ENCODE measurements at places on chromosomes 5 and 9. TPM values are rescaled to one million over a fixed set of nuclear protein-coding genes. Genes with fewer than 3 reads are reported as not detected.

Gene HAVCR2
- 11.7 TPM for total RNA-seq

GRCh38 chr5:78666041-78666444 lies 17.5 kb upstream of the LHFPL2 start:
- no peak for DNase-seq

GRCh38 chr5:151196556-151197290 lies 27.2 kb downstream of the CCDC69 start:
- no peak for DNase-seq

Gene SLC9A3
- total RNA-seq, result 1.0 TPM

- no peak for DNase-seq
These were observed 63.3 kb downstream of the TMEM38B start for GRCh38 chr9:105757496-105758251.

DNA sequence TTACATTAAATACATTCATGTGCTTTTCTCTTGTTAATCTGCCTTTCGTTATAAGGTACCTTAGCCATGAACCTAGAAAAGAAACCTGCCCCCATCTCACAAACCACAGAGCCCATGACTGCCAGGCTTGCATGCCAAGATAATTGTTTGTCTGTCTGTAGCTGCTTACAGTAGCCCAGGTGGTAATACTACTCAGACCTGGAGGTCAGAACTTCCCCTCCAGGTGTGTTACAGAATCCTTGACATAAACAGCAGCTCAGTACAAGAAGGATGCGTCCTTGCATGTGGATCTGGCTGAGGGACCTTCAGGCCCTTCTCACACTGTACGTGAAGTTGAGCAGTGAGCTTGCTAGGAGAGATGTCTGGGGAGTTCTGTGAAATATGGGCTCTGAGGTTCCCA lies 291.4 kb downstream of the CSNK1G3 start:
- no peak for DNase-seq

- DNase-seq, result no peak
These were observed 4.6 kb downstream of the C5orf63 start for GRCh38 chr5:127068493-127069214.

All from omental fat pad (tissue), 4 donors.